Activated CD8-positive, alpha-beta memory T cell treated with anti-CD3 and anti-CD28 coated beads, Interleukin-2, amount 10 ng/mL, durations not matched to agents 7 days and 5 days (primary cell): ENCODE measurements at places on chromosomes 13 and 19. TPM values are rescaled to one million over a fixed set of nuclear protein-coding genes. Genes with fewer than 3 reads are reported as not detected.

The COX6B2 gene
- total RNA-seq = 2.0 TPM

The ZNF66 gene
- 8.8 TPM for total RNA-seq

The PABPC3 gene
- 0.52 TPM for total RNA-seq

The MYPOP gene
- total RNA-seq = 13.0 TPM

The CBARP gene
- total RNA-seq = 0.29 TPM

The KLK12 gene
- not detected for total RNA-seq

- DNase-seq = no peak
These were observed 1575.5 kb upstream of the SPRY2 start for GRCh38 chr13:81916461-81916860.

DNA sequence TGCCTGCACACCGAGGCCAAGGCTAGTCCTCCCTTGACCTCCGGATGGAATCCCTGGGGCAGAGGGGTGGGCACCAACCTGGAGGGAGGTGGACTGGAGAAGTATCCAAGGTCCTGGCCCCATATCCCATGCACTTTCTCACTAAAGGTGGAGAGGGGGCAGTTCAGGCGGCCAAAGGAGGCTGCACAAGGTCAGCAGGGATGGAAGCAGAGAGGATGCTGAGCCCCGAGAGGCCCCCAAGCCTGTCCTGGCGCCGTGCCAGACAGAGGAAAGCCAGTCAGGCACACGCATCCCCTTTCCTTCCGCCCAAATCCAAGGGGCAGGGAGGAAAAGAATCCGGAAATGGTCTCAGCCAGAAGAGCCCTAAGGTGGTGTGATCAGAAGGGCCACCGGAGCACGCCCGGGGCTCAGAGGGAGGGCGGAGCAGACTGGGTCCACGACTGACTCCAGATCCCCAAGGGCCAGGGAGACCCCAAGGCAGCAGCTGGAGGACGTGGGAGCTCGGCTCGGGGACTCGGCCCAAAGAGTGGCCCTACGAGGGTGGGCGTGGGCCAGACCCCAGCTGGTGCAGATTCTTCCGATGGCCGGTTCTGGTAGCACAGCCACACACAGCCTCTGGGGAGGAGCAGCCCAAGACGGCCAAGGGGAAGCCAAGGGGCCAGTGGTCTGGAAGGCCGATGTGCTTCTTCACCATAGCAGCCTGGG is 60.0 kb downstream of the MLLT1 start:
- no peak for DNase-seq

- DNase-seq = peak; percentile 58
These were observed 18.1 kb upstream of the GTF3A start for GRCh38 chr13:27406178-27406939.

DNA sequence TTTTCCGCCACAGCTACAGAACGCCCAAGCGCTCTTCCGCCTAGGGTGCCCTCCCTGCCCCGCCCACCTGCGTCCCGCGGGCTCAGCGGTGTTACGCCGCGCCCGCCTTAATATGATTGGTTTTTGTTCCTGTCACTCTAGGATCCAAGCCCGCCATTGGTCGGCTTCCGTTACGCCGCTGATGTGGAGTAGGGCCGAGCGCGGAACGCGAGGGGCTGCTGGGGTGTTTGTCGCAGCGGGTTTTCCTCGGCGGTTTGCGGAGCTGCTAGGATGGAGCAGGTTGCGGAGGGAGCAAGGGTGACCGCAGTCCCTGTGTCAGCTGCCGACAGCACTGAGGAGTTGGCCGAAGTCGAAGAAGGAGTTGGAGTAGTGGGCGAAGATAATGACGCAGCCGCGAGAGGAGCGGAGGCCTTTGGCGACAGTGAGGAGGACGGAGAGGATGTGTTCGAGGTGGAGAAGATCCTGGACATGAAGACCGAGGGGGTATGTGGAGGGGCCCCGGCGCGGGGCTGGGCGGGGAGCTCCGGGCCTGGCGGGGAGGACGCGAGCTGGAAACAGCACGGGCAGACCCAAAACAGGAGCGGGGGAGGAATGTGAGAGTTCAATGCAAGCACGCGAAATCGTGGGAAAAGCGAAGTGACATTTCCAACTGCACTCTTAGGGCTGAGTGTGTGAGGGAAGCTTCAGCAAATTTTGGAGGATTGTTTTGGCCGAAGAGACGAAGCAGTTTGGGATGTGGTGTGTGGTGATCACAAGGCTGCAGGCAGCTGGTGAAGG is at the start of gene MPHOSPH8:
Gene MPHOSPH8, plus strand, starts transcription at position 181 of the 777 bp plus-strand sequence. Its CDS starts 90 bp downstream, at position 271.
- DNase-seq = peak; percentile 95

DNA sequence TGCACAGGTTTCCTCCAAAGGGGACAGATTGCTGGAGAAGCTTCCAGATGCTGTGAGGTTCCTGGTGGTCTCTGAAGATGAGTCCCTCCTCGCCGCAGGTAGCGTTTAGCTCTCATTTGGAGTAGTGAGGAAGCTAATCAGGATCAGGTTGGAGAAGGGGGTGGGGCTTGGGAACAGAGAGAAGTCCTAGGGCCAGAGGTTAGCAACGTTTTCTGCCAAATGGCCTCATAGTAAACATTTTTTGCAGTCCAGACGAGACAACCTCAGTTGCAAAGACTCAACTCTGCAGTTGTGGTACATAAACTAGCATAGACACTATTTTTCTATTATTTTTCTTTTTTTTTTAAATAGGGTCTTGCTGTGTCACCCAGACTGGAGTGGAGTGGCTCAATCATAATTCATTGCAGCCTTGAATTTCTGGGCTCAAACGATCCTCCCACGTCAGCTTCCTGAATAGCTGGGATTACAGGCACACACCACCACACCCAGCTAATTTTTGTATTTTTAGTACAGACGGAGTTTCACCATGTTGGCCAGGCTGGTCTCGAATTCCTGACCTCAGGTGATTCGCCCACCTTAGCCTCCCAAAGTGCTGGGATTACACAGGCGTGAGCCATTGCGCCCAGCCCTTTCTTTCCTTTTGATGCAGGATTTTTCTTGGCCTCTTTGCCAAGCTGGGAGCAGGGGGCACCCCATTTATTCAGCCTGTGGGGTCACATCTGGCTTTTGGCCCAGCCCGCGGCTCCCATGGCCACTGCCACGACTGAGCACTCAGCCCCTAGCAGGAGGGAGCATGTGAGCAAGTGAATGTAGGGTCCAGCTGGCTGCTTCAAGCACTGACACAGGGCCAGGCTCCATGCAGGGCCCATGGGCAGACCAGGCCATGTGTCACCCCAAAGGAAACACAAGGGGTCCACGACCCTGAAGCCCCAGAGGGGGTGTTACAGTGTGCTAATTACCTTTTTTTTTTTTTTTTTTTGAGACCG is 34.4 kb upstream of the SIN3B start:
- DNase-seq = no peak

DNA sequence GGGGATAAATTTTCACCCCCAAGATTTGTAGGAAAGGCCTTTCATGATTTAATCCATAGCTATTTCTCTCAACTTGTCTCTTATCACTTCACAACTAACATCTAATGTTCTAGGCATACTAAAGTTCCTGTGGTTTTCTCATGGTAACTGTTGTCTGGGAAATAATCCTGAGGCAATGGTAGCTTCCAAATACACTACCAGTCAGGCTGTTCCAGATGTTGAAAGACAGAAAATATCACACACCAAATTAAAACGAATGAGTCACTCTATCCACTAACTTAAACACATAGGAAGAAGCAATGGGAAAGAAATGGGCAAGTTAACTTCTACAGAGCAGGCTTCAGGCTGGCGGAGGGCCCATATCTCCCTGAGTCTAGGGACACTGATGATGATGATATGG is 77.7 kb upstream of the MYO16 start:
- no peak for DNase-seq

DNA sequence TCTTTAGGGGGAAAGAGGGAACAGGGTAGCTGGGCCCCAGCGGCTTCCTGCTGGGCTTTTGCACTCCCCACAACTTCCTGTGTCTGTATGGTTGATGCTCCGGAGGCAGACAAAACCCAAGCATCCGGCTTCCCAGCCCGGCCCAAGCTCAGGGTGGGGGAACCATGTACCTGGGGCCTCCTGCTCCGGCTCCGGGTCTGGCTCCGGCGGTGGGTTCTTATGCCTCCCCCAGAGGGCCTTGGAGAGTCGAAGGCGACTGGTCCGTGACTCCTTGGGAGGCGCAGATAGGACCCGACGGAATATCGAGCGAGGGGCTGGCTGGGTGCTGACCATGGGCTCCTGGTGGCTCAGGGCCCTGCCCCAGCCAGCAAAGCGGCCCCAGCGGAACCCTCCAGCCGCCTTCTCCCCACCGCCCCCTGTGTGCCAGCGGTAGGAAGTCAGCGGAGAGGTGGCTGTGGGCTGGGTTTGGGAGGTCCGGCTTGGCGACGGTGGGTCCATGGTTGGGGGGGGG is 428 bp downstream of the RASAL3 start:
- DNase-seq = peak; percentile 93

- DNase-seq = no peak
These were observed 450 bp downstream of the NDUFA11 start for GRCh38 chr19:5903056-5903623.

DNA sequence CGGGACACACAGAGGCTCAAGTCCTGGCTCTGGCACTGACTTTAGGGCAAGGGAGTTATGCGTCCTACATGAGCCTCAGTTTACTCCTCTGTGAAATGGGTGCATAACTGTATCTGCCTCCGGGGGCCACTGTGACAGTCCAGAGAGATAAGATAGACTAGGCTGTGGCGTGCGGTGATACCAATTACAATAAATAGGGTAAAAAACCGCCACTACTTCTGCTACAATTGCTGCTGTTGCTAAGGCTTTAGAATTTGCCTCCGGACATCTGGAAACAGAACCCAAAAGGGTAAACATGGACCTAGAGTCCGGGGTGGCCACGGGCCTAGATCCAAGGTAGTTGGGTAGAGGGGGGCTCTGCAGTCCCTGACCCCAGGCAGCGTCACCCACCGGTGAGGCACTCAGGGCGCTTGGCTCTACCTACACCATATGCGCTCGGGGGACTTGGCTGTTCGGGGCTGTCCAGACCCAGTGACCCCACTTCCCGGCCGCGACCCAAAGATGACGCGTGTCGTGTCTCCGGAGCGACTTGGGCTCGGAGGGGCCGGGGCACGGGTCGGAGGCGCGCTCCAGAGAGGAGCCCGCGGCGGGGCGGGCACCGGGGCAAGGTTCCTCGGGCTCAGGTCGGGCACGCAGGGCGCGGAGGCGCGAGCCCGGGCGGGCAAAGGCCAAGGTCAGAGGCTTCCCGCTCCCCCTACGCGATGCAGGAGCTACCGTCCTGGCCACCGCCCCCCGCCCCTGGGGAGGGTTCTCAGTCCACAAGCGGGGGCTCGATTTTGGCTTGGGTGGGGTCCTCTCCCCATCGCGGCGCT is 1.1 kb downstream of the INSR start:
- DNase-seq = no peak

DNA sequence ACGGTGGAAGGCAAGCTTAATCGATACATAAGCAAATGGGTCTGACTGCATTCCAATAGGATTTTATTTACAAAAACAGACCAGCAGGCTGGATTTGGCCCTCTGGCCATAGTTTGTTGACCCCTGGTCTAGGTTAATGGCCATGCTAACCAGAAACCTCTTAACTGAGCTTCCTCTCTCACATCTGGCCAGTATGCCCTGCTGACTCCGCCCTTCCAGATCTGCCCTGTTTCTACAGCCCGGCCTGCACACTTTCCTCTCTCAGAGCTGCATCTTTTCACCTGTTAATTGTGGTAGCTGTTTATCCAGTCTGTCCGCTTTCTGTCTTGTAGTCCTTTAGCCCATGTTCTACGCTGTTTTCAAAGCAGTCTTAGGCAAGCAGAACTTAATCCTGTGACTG is 25.6 kb downstream of the EDNRB start:
- no peak for DNase-seq

GRCh38 chr19:5985098-5985783 is 7.3 kb upstream of the RANBP3 start:
- DNase-seq = no peak

DNA sequence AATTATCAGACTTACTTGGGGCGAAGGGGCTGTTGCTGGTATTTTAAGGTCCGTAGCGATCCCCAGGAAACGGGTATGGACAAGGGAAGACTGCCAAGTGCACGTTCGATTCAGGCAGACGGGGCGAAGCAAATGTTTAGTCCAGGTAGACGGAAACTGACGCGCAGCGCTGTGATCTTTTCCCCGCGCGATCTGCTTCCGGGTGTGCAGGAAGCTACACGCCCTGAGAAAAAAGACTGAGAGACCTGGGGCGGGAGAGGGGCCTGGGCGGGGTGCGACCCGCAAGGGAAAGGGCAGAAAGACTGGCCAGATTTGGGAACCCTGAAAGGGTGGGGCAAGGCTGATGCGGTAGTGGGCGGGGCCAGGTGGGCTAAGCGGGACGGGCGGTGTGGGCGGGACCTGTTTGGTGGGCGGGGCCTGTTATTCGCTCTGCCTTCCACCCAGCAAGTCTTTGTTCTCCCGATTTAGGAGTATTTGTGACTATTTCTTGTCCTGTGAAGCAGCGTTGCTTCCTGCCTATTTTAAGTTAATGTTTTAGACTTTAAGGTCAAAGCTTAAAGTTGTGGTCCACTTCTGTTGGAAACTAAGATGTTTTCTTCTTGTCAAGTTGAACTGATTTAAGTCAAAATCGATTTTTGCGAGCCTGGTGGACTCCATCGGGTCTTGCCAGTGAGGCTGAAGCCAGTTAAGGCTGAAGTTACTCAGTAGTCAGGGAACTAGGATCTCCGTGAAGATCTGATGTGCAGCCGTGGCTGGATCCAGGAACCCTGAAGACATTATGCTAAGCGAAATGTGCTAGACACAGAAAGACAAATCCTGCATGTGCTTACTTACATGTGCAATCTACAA is at the start of gene ZNF836:
Gene ZNF836, minus strand, starts transcription at position 301 of the 849 bp plus-strand sequence. CDS start 3,549 bp downstream, outside the sequence.
- peak; percentile 93 for DNase-seq

- peak; percentile 59 for DNase-seq
These were observed 3.5 kb downstream of the LGALS7B start for GRCh38 chr19:38792250-38793111.

DNA sequence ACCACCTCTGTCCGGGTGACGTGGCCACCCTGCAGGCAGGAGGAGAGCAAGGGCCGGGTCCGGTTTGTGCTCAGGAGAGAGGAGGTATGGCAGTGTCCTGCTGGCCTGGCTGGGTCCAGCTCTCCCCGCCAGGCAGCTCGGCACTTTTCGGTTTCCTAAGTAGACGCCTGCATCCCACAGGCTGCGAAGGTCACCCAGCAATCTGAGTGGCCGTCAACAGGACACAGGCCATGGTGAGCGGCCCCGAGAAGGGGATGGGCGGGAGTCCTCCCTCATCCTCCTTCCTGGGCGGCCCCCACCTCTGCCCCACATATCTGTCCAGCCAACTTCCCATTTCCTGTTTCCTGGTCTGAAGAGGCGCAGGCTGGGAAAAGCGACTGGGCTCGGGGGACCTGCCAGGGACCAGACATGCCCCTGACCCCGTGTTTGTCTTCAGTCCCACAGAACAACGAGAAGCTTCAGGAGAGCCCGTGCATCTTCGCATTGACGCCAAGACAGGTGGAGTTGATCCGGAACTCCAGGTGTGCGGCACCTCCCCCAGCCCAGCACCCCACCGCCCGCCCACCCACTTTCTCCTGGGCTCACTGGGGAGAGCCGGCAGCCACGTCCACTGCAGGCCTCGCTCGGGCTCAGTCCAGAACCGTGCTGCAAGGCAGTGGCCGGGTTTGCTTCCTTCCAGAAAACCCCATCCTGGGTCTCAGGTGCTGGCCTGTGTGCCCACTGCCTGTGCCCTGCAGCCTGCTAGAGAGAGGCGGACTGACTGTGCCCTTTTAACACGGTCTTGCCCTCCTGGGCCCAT is 16.3 kb downstream of the PIAS4 start:
- DNase-seq = no peak
